ENCODE measurements at places on chromosomes 4 and X.
A peak's percentile ranks its signal among the peaks of the same experiment; 100 is the strongest.

- no peak for DNase-seq
Measured at GRCh38 chr4:104449537-104449936, 45.2 kb downstream of the CXXC4 start.

DNA sequence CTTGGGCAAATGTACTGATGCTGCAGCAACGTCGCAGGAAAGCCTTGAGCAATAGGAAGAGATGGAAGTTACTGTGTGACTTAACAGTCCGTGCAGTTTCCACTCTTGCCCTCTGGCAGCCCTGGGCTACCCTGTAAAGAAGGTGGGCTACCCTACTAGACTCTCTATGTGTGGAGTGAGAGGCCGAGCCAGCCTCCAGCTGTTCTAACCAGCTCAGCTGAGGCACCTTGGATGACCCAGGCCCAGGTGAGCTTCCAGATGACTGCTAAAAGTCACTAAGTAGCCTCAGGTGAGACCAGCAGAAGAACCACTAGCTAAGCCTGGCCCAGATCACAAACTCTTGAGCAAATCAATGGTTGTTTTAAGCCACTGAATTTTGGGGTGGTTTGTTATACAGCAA lies 34.9 kb upstream of the PPP2R2C start:
- DNase-seq = no peak

GRCh38 chr4:5845035-5845905 lies 47.6 kb downstream of the CRMP1 start:
- DNase-seq = no peak

DNA sequence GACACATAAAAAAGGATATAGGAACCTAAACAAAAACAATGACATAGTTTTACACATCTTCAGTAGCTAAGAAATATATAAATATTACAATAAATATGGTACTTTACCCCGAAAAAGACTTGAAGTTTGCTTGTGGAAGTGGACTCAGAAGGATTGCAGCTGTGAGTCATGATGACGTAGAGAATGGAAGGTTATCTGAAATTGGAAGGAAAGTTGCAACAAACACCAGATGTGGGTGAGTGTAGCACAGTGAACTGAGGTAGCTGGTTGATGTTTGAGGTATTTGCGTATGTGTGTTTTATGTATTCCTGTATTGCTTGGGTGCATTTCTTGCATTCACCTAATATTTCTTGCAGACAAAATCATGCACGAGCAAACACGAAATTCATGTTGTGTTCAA lies 113.0 kb downstream of the ARX start:
- DNase-seq = peak; percentile 9

GRCh38 chr4:81919223-81919622 lies 447.5 kb upstream of the RASGEF1B start:
- peak; percentile 2 for DNase-seq

DNA sequence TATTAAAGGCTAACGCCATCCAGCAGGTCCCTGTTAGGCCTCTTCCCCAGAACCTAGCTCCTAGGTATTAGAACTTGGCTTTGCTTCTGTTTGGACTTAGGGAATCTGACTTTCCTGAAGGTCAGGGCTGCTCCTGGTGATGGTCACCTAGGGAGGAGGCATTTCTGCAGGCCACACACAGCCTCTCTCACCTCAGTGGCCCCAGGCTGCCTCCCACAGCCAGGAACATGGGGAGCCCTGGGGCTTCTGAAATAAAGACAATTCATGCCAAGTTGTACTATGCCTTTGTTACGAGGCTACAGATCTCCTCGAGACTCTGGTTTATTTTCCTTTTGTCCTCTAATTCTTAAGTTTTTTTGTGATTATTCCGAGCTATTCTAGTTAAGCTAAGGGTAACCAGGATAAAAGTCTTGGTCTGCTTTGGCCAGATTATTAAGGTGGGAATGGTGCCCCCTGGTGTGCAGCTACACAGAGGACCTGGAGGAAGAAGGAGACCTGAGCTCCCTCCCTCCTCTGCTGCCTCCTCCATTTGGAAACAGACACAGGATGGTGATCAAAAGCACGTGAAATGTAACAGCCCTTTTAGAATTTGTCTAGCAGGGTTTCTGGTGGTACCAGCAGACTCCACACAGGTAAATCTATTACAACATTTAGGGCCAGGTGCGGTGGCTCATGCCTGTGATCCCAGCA lies 131.0 kb downstream of the DCLK2 start:
- peak; percentile 52 for DNase-seq

GRCh38 chr4:105630670-105631655 lies 77.5 kb downstream of the INTS12 start:
- no peak for DNase-seq

DNA sequence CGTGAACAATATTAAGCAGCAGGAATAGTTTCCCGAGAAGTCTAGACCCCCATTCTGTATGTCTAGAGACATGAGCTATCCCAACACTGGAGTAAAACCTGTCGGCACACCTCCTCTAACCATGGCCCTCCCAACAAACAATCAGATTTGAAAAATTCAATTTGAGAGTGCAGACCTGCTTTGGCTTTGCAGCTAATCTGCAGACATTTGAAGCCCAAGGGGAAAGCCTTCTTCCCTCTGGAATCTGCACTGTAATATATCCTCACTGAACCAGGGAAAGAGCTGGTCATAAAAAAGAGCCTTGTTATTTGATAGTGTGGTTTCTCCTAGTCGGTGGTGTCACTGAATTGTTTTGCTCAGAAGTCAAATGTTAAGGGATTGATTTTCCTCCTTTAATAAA lies 44.6 kb upstream of the KLHL34 start:
- DNase-seq = no peak

- peak; percentile 2 for DNase-seq
Measured at GRCh38 chrX:55709735-55710134, 7.8 kb upstream of the RRAGB start.

DNA sequence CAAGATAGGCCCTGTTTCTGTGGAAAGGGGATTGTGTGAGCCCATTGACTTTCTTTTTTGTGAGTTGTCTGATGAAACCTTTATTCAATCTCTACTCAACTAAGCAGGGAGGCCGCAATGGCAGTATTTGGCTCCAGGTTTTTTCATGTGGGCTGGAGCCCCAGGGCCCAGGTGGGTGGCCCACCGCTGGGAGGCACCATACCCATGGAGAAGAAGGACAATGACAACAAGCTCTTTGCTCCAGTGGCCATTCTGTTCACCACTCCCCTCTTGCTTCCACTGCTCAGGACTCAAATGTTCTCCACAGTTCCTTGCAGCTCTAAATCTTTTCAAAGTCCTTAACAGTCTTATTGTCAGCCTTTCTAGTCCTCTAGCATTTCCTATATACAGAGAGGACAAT lies 54.1 kb downstream of the HOPX start:
- DNase-seq = no peak

DNA sequence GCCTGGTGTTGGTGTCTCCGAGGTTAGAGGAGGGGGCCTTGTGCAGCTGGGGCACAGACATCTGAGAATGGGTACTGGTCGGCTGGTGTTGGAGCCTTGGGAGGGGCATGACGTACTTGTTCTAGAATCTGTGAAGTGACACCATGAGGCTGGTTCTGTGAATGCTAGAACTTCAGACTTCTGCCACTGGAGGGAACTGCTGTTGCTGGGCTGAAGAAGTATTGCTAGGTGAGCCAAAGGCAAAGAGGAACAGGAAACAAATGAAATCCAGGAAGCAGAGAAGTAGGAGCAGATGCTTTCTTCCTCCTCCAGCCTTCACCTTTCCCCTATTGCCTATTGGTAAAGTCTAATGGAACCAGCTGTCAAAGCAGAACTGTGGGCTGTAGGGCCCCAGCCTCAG lies 120.9 kb upstream of the DDIT4L start:
- DNase-seq = no peak

DNA sequence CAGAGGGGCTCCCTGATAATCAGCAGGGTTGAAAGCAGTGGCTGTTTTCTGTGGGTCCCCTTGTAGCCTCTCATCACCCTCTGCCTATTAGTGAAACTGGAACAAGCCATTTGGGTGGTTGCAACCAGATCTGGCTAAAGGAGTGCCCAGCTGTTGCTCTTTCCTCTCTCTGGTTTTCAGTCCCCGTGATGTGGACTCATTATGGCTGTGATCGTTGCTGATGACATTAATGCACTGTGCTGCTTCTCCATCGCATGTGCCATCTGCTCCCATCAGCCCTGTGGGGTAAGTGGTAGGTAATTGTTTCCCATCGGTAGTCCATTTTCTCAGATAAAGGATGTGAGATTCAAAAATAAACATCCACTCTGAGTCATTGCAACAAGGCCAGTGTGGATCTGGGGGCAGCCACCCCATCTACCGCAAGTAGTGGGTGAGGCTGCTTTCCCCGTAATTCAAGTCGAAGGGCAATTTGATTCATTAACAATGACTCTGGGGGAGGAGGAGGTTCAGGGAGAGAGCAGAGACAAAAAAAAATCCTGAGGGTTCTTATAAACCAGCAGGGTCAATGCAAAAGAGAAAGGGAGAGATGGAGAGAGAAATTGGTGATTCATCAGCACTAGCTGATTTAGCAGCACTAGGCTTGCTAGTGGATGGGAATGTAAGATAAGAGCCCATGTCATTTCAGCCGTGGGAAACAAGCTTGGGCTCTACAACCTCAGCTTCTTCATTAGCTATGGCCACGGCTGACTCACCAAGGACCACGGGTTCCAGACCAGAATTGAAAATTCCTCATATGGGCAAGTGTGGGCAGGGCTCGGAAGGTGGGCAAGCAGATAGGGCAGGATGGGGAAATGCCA lies 357.8 kb downstream of the MID1IP1 start:
- peak; percentile 69 for DNase-seq

DNA sequence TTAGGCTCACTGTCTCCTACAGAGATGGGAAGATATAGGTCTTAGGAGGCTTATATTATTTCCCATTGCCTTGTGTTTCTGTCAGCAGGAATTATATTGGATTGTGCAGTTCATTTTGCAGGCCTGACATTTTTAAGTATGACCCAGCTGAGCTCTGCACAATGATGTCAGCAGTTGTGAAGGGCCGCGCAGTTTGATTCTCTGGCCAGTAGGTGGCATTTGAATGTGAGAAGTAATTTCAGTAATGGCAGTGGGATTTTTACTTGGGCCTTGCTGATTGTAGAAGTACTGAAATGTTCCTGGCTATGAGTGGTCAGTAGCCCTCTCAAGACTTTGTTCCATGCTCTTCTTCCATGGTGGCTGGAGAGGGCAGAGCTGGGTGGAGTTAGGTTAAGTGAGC lies 247.2 kb upstream of the MTMR8 start:
- no peak for DNase-seq

- peak; percentile 59 for DNase-seq
Measured at GRCh38 chr4:132396636-132397035, 752.5 kb upstream of the PCDH10 start.

- DNase-seq = no peak
Measured at GRCh38 chr4:140254651-140255299, 100.8 kb upstream of the MAML3 start.

- peak; percentile 5 for DNase-seq
Measured at GRCh38 chrX:37875675-37876074, 28.3 kb upstream of the DYNLT3 start.

Data from fibroblast of skin of back (primary cell).